ENCODE measurements at places on chromosomes 12 and 14.

DNA sequence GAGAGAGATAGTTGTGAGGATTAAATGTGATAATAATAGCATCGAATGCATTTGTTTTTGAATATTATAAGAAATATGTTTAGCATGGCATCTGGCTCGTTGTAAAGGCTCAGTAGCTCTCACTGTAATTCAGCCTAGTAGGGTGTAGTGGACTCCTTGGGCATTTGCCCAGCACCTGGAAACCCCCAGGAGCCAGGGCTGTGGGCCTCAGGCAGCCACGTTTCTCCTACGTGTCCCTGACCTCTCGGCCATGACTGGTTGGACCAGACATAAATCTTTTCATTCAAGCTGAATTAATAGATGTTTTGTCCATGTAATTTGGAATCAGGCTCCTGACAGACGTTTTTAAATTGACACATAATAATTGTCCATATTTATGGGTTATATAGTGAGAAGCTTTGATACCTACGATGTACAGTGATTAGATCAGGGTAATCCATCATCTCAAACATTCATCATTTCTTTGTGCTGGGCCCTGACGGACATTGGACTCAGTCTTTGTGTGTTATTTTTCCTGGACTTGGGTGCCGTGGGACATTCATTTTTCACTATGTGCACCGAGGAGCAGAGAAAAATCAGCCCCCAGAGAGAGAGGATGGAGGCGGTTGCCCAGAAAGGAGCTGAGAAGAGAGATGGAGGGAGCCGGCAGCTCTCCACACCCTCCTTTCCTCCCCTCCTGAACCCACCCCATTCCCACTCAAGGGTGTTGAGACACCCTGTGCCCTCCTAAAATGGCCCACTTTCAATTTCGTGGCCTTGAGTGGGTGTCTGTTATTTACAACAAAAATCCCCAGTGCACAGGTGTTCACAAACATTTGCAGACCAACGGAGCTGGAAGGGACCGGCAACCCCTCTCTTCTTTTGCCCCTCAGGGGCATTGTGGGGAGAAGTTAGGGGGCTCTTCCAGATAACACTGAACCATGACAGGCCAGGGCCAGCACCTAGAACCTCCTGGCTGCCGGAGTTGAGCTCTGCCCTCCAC is 296.4 kb downstream of the DPF3 start:
- DNase-seq = no peak

DNA sequence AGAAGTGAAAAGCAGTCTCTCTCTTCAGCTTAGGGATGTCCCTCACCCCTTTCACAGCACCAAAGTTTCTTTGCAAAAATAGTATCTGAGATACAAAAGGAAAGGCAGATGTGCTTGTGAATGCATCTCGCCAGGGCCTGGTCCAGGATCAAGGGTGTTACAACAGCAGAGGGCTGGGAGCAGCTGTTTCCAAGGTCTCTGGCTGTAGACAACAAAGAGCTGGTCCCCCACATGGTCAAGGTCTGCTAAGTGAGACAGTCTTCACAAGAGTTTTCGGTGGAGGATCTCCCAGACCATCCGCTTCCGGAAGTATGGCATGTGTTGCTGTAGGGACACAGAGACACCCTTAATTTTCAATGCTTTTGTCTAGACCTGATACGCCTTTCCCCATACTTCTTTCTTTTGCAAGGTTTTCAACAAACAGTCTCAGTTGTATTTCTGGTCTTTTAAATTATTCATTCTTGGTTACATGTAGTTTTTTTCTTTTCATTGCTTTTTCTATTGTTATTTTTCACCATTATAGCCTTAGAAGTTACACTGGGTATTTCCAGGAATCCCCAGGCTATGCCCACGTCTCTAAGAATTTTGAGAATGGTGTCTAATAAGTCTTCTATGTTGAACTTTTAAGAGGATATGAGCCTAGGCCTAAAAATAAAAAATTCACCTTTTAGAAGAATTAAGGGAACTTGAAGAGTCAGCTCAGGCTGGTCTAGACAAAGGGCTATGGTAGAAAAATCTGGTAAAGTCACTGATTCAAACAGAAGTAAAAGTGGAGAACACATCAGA is 41.0 kb upstream of the COL2A1 start:
- DNase-seq = no peak

GRCh38 chr12:116697716-116698115 is 40.2 kb downstream of the SPRING1 start:
- DNase-seq = peak; percentile 45

GRCh38 chr12:110068654-110069053 is 20.3 kb upstream of the C12orf76 start:
- DNase-seq = no peak

DNA sequence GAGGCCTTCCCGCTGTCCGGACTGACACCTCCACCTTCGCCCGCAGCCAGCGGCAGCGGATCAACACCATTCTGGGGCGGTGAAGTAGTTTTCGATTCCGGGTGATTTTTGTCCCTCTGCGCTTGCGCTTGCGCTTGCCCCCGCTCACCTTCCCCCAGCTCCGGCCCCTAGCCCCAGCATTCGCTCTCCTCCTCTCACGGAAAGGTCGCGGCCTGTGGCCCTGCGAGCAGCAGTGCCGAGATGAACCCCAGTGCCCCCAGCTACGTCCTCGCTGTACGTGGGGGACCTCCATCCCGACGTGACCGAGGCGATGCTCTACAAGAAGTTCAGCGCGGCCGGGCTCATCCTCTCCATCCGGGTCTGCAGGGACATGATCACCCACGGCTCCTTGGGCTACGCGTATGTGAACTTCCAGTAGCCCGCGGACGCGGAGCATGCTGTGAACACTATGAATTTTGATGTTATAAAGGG is 22.7 kb upstream of the SRGAP1 start:
- DNase-seq = no peak

GRCh38 chr12:70627677-70628076 is 9.6 kb downstream of the PTPRB start:
- no peak for DNase-seq

DNA sequence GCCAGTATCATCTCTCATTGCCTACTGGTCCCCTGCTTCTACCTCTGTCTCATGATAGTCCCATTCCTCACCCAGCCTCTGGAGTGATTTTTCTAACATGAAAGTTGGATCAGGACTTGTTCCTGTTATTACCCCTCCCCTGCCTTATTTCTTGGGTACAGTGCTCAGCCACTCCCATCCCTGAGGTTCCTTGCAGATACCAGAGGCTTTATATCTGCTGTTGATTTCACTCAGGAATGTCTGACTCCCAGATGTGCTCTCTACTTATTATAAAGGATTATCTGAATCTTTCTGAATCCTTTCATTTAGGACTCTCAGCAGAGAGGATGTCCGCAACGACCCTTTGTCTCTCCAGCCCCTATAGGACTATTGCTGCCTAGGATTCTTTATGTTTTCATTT is 111.2 kb downstream of the LRRK2 start:
- no peak for DNase-seq

- DNase-seq = no peak
Measured at GRCh38 chr12:6899837-6900519, 4.6 kb upstream of the LRRC23 start.

GRCh38 chr14:34229140-34229539 is 232.9 kb downstream of the SPTSSA start:
- DNase-seq = no peak

DNA sequence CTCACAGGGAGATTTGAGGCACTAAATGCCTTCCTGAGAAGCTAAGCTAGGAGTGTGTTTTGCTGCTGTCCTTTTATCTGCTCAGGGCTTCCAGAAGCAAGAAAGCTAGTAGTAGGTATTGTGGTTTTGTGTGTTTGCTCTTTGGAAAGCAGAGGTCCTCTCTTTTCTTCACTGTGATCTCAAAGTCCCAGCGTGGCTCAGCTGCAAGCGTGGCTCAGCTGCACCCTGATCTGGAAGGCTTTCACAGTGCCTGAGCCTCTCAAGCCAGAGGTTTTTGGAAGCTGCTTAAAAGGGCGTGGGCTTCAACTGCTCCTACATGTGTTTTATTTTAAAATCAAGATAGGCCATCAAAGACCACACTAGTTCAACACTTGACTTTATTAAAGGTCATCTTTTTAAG is 337.4 kb upstream of the RGS6 start:
- no peak for DNase-seq

- no peak for DNase-seq
Measured at GRCh38 chr12:64147875-64148274, 74.2 kb downstream of the KICS2 start.

GRCh38 chr12:116015525-116015924 is 262.0 kb downstream of the MED13L start:
- no peak for DNase-seq

DNA sequence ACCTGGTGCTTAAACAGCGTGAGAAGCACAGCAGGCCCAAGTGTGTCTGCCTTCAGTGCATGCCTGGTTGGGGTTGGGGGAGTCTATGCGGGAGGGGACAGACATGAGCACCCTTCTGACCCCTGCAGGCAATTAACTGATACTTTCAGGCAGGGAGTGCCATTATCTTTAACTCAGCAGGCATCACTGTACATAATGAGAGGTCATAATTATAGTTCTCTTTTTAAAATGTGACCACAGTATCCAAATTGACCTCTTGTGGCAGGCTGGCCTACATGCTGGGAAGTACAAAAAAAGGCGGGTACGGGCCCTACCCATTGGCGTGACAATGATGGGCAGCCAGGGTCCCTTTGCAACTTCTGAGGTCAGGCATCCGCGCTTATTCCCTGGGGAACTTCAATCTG is 209.1 kb downstream of the FOXN3 start:
- DNase-seq = no peak

GRCh38 chr14:79690960-79691359 is 520.3 kb downstream of the DIO2 start:
- no peak for DNase-seq

- no peak for DNase-seq
Measured at GRCh38 chr12:26425587-26426260, 230.4 kb downstream of the SSPN start.

- DNase-seq = peak; percentile 46
Measured at GRCh38 chr14:104290756-104291122, 152.4 kb downstream of the KIF26A start.

GRCh38 chr12:130401703-130402102 is 64.0 kb downstream of the PIWIL1 start:
- DNase-seq = peak; percentile 69

DNA sequence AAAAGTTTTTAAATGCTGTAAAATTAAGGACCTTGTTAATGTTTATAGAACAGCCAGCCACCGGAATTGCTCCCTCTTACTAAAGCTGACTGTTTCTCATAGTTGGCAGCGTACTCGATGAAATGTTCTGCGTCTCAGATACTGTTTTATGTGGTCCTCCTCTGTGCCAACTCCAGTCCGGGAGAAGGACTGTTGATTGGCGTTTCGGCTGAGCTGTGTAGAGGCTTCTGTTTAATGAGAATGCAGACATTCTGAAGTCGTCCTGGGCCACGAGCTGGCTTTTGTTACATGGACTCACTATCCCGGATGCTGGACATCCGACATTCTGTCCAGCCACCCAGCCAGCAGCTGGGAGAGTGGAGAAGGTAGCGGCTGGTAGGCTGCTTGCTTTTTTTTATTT is 75.4 kb downstream of the WDR20 start:
- DNase-seq = no peak

- DNase-seq = no peak
Measured at GRCh38 chr14:54742492-54743350, 159.9 kb downstream of the GCH1 start.

DNA sequence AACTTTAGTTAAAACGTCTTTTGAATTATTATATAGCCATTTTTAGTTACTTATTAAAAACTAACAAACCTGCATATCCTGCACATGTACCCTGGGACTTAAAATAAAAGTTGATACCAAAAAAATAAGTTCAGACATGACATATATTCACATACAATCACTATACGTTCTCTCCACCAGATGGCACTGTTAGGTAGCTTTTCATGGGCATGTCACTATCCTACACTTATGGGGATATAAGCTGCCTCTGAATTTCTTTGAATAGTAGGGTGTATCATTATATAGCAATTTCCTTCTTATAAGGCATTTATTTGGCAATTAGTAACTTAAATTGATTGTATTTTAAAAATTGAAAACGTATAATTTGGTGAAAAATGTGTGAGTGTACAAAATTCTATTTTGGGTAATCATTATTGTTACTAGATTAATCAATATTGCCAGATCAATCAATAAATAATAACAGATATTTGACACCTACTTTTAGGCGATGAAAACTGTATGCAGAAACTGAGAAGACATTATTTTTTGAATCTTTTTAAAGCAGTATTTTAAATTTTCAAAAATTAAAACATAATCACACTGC is 31.8 kb upstream of the OR10A7 start:
- DNase-seq = no peak

- DNase-seq = no peak
Measured at GRCh38 chr14:80350707-80351106, 139.4 kb upstream of the DIO2 start.

- DNase-seq = no peak
Measured at GRCh38 chr12:71935594-71935993, 3.1 kb upstream of the TPH2 start.

- DNase-seq = peak; percentile 81
Measured at GRCh38 chr12:69879007-69879960, 54.3 kb downstream of the MYRFL start.

GRCh38 chr12:66538970-66539369 is 139.9 kb downstream of the GRIP1 start:
- DNase-seq = no peak

DNA sequence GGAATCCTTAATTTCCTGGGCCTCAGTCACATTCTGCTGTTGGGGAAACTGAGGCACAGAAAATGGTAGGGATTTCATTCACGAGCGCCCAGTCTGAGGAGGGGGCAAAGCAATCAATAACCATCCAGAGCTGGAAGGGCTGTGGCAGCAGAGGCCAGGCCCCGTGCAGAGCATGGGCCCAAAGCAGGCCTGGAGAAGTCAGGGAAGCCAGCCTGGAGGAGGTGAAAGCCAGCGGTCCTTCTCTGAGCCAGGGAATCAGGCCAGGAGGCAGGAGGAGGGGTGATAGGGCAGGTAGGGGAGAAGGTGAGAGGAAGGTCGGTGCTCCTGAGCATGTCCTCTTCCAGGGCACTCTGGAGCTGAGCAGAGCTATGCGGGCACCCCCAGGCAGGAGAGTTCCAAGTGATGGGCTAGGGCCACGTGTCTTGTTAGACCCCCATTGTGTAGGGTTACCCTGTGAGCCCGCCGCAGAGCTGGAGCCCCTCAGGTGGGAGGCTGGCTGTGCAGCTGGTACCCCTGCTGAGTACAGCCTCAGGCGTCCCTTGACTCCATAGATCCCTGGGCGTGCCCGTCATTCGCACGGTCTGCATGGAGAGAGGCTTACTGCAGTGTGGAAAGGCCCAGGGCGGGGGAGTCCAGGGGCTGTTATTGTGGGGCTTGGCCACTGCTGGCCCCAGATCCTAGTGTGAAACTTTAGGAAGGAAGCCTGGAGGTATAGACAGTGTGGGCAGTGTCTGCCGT is 4.8 kb downstream of the TNFAIP2 start:
- no peak for DNase-seq

GRCh38 chr14:54652188-54652587 is 85.3 kb downstream of the SAMD4A start:
- DNase-seq = no peak

Measured in ecto neural progenitor cell (in vitro differentiated cells).